ENCODE measurements at places on chromosomes 2 and 18.

DNA sequence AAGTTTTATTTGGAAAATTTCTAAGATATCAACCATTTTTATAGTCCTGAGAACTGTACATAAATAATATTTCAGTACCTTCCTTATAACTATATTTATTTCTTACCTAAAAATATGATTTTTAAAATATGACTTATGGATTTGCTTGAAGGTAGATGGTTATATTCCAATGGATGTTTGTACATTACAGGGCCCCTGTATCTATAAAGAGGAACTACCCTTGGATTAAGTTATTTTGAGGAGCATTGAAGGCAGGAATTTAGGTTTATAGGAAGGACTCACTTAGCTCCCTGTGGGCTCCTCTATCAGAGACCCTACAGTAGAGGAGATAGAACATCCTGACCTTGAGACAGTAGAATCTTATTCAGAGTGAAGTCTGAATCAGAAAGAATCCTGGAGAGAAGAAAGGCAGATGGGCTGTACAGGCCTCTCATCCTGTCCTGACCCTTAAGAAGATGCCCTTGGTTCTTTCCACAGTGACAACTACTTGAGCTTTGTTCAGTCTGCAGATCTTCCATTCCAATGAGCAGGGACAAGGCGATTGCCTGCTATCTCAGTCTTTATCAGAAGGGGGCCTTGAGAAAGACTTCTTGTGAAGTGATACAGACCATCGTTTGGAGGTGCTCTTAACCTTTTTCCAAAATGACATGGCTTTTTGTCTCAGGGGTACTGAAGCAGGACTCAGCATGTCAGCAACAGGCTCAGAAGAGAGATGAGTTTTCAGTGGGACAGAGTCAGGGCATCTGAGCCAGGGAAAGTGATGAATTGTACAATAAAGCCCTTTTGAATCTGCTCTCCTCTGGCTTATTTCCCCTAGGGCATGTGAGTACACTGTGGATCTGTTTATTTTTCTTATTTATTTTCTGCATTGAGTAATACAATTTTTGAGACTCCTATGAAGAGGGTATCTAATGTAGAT lies 20.9 kb downstream of the OXER1 start:
- DNase-seq = no peak

DNA sequence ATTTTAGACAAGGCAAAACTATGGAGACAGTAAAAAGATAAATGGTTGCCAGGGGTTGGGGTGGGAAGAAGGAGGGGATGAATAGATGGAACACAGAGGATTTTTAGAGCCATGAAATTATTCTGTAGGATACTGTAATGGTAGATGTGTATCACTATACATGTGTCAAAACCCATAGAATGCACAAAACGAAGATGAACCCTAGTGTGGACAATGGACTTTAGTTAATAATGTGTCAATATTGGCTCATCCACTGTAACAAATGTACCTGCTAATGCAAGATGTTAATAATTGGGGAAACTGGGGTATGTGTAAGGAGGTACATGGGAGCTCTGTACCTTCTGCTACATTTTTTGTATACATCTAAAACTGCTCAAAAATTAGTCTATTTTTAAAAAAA lies 1.8 kb upstream of the CD302 start:
- DNase-seq = no peak

DNA sequence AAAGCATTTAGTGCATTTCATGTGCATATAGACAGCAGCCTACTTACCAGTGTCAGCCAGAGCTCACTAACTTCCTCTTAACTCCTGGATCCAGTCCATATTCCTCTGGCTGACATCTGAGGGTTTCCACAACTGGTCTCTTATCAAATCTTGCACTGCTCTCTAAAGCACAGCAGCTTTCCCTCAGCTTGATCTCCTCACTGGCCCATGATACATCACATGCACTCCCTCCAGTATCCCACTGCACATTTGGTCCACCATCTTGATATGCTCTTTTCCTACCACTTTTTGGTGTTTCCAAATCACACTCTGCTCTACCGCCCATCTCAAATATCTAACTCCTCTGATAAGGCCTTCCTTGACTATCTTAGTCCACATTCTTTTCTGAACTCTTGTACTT lies 105.0 kb upstream of the ZFP36L2 start:
- DNase-seq = no peak

DNA sequence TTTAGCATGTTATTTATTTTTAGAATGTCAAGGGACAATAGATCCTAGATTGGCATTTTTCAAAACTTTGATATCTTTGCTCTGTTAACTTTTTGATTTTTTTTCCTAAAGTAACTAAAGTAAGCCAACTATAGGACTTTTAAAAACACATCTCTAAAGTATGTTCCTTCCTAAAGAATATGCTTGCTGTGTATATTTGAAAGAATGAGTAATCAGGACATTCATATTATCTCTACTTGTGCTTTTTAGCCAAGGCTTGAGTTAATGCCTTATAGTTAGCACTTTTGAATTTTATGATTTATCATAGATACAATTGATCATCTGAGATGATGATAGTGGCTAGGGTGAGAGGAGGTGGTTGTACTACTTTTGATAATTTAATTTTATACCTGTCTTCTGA lies 93.6 kb downstream of the BABAM2 start:
- no peak for DNase-seq

DNA sequence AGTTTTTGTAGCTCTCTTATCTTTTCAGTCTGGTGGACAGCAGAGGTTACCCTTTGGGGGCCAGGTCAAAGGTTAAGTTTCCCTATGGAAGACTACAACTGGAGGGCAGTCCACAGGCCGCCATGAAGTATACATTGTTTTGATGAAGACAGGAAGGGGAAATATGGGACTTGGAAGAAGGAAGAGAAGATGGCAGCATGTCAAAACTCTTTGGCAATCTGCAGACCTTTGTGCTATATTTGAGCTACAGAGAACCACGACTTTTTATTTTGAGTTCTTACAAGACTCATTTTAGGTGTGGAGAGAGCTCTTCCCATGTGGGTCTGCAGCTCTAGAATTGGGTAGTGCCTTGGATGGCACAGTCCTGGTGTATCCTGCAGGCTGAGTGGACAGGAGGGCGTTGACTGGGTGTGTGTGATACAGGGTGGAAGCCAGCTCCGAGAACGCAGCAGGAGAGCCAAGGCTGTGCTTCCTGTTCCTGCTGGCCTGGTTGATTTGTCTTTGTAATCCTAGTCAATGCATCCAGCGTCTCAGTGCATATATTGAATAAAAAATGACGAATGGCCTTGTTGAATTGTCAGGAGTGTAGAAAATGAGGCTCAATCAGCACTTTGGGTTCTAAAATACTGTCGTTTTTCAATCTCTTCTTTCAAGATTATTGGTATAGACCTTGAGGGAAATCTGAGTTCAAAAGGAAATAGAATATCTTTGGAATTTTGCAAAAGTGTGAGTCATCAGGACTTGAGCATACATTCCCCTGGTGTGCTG lies 11.5 kb downstream of the ITGA6 start:
- no peak for DNase-seq

DNA sequence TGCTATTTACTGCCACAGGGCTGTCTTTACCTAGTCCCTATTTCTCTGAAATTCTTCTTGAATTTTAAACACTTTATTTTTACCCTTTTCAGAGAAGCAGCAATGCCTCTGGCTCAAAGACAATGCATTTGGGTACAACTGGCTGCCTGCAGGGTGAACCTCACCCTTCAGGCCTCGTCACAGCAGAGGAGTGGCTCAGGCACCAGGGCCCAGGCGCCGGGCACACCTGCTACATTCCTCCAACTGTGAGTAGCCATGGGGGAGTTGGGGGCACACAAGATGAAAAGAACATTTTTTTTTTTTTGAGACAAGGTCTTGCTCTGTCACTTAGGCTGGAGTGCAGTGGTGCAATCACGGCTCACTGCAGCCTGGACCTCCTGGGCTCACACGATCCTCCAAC lies 74.9 kb upstream of the KCNE4 start:
- no peak for DNase-seq

DNA sequence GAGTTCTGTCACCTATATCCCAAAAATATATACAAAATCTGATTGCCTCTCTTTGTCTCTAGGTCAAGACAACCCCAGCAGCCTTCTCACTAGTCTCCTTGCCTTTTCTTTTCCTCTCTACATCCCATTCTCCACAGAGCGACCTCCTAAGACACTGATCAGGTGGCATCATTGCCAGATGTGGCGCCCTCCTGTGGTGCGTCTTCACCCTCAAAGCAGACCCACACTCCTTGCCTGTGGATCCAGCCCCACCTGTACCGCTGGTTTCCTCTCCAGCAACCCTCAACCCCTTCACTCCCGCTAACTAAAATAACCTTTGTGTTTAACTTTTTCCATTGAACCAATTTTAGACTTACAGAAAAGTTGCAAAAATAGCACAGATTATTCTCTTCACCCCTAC lies 273.3 kb downstream of the GLI2 start:
- DNase-seq = no peak

DNA sequence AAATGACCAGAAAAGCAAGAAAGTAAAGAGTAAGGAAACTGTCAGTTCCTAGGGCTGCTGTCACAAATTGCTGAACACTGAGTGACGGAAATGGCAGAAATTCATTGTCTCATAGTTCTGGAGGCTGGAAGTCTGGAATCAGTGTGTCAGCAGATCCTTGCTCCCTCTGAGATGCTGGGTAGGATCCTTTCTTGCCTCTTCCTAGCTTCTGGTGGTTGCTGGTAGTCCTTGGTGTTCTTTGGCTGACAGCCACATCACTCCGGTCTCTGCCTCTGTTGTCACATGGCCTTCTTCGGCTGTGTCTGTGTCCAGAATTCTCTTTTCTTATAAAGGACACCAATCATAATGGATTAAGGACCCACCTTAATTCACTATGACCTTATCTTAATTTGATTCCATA lies 21.9 kb downstream of the PLEKHB2 start:
- DNase-seq = no peak

Measured in AG04449 (cell line).